ENCODE measurements at places on chromosomes 1 and 21.

GRCh38 chr1:218743861-218744505 is 398.8 kb downstream of the TGFB2 start:
- no peak overlapping the region for H3K27ac ChIP-seq
- H3K4me1 ChIP-seq = no peaks in the 10 kb centered on the region
- H3K4me3 ChIP-seq = no peak overlapping the region

DNA sequence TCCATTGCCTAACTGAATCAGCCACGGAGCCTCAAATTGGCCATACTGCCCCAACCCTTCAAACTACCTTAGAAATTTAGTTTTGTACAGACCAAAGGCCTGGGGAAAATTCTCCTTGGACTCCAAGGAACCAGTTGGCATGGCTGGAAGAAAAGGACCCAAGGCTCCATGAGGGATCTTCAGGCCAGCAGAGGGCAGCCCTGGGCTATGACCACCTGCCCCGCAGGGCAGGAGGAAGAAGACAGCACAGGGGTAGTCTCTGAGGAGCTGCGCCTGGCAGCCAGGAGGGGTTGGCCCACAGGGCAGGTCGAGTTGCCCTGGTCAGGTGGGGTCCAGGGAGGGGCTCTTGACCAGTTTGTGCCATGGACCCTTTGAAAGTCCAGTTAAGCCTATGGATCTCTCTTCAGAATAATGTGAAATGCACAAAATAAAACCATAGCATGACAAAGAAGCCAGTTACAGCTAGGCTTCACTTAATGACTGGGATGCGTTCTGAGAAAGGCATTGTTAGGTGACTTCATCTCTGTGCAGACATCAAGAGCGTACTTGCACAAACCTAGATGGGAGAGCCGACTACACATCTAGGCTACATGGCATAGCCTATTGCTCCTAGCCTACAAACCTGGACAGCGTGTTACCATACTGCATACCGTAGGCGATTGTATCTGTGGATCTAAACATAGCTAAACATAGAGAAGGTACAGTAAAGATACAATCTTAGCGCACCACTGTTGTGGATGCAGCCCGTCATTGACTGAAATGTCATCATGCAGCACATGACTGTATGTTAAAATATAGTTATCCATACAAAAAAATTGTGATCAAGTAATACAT is 26.1 kb downstream of the CACNA1S start:
- H3K27me3 ChIP-seq = peaks cover 45% of the 10 kb centered on the region
- no peaks in the 10 kb centered on the region for H3K4me1 ChIP-seq
- no peak overlapping the region for H3K4me3 ChIP-seq
- no peak overlapping the region for H3K27ac ChIP-seq

DNA sequence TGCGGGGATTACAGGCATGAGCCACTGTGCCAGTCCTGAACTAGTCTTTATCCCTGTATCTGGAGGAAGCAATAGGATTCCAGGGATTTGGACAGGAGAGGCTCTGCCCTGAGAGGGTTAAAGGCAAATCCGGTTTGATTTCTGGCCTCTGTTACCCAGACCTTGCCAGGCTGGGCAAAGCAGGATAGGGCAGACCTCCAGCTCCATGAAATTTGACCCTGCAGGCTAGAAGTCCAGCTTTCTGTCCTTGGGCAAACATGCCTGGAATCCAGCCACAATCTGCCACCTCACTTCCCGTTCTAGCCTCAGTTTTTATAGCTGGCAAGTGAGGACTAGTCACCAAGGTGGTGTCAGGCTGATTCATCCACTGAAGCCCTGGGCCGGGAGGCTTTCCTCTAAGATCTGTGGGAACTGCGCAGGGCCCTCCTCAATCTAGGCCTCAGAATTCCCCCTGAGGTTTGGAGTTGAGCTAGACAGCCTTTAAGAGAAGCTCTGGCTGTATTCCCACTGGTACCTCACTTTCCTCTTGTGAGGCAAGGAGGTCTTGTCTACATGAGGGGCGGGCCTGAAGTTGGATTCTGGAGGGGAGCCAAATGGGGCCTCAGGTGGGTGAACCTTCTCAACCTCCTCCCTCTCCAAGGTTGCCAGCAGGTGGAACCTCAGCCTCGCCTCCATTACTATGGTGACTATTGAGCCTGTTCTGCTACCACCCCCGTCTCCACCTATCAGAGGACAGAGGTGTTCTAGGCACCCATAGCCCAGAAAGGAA is 7.0 kb upstream of the P3R3URF start:
- H3K36me3 ChIP-seq = no peaks in the 10 kb centered on the region
- H3K27me3 ChIP-seq = no peaks in the 10 kb centered on the region
- peaks cover 5% of the 10 kb centered on the region for H3K4me1 ChIP-seq
- DNase-seq = no peak

DNA sequence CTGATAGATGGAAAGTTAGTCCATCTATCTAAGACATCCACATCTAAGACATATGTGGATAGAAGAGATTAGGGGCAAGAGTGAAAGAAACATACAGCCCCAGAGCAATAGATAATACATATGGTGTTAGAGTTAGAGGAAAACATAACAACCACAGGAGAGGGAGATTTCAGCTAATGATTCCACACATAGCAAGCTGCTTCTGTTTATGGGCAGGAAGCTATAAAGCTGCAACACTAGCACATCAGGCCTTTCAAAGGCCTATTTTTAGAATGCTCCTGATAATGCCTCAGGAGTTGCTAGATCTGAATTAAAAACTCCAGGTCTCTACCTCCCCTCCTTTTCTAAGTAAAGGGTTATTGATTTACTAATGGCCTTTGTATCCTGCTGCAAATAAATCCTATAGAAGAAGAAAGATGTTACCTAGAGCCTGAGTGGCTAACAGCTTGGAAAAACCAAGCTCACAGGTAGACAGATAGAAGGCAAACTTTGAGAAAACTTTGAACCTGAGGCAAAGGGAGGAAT is 36.1 kb downstream of the BRINP2 start:
- no peak for DNase-seq

- no peak overlapping the region for H3K4me3 ChIP-seq
- H3K36me3 ChIP-seq = peaks cover 4% of the 10 kb centered on the region
- H3K4me1 ChIP-seq = peaks cover 51% of the 10 kb centered on the region
These were observed 80.9 kb downstream of the SLC66A1 start for GRCh38 chr1:19393046-19393445.

GRCh38 chr1:110462093-110462492 is 11.1 kb downstream of the PROK1 start:
- DNase-seq = no peak
- H3K36me3 ChIP-seq = no peaks in the 10 kb centered on the region
- H3K4me3 ChIP-seq = no peak overlapping the region
- H3K27ac ChIP-seq = no peak overlapping the region
- H3K27me3 ChIP-seq = peaks cover 2% of the 10 kb centered on the region
- no peaks in the 10 kb centered on the region for H3K4me1 ChIP-seq

GRCh38 chr1:241180569-241180968 is 176.4 kb downstream of the RGS7 start:
- DNase-seq = no peak
- H3K36me3 ChIP-seq = no peaks in the 10 kb centered on the region
- no peaks in the 10 kb centered on the region for H3K4me1 ChIP-seq
- H3K4me3 ChIP-seq = no peak overlapping the region
- H3K27ac ChIP-seq = no peak overlapping the region

DNA sequence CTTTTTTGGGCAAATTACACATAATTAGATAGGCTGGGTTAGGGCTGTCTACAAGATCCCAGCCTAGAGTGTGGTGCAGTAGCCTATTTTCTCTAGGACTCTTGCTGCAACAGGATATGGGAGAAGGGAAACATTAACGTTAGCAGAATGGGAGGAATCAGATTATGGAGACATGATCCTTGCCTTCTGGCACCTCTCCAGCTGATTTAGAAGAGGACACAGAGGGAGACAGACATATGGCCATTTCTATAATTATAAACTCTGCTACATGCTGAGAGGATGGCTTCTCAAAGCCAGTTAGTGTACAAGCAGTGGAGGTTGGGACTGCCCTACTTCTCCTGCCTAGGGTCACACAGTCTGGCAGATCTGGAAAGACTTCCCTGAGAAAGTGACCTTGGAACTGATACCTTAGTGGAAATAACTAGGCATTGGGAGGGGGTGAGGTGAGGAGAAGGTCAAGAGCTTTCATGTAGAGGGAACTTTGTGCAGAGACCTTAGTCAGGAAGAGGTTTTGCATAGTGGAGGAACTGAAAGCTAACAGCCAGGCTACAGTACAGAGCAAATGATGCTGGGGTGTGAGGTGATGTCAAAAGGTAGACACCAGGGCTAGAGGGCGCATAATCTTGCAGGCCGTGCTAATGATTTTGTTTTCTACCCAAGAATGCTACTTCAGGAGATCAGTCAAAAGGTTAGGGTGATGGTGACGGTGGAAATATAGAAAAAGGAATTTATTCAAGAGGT is 1.2 kb upstream of the CD1D start:
- no peak overlapping the region for H3K27ac ChIP-seq
- peaks cover 87% of the 10 kb centered on the region for H3K27me3 ChIP-seq
- H3K4me3 ChIP-seq = no peak overlapping the region
- DNase-seq = no peak
- no peaks in the 10 kb centered on the region for H3K36me3 ChIP-seq

GRCh38 chr1:58047265-58047858 is 499.2 kb downstream of the OMA1 start:
- no peak overlapping the region for H3K27ac ChIP-seq
- H3K36me3 ChIP-seq = no peaks in the 10 kb centered on the region
- no peak for DNase-seq
- H3K27me3 ChIP-seq = no peaks in the 10 kb centered on the region
- H3K4me3 ChIP-seq = no peak overlapping the region

DNA sequence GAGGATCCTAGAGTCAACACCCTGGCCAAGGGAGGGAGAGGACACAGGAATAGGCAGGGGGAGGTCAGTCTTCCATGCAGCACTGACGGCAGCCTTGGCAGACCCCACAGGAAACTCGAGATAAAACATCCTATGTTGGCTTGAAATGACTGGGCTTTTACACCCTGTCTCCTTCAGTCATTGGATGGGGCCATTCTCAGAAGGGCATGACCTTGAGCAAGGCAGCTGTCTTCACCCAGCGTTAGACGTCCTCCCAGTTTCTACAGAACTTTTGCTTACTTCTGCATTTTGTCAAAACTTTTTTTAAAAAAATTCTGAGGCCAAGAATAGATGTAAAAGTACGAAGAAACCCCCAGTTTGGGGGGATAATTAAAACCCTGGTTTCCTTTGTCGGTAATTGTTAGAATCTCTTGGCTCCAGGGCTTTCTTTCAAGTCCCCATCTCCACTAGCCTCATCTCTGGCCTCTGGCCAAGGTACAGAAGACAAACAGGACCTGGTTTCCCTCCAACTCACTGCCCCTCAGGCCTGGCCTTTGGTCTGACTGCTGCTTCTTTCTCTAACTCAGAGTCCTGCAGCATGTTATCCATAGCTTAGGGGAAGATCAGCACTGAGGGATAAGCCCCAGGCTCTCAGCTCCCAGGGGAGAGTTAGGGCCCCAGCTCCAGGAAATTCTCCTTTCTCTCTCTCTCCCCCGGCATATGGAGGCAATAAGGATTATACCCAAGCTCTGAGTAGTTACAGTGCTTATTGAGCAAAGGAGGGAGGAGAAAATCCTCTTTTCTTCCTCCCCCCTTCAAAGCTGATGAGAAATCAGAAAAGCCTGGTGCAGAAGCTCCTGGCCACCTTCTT is 51.6 kb upstream of the KCND3 start:
- H3K4me1 ChIP-seq = no peaks in the 10 kb centered on the region
- no peaks in the 10 kb centered on the region for H3K36me3 ChIP-seq
- no peak overlapping the region for H3K4me3 ChIP-seq
- peaks cover 23% of the 10 kb centered on the region for H3K27me3 ChIP-seq
- H3K27ac ChIP-seq = no peak overlapping the region
- no peak for DNase-seq

GRCh38 chr1:109229531-109230127 is 15.9 kb downstream of the SARS1 start:
- H3K36me3 ChIP-seq = peaks cover 51% of the 10 kb centered on the region
- peaks cover 10% of the 10 kb centered on the region for H3K4me1 ChIP-seq
- no peak overlapping the region for H3K27ac ChIP-seq

DNA sequence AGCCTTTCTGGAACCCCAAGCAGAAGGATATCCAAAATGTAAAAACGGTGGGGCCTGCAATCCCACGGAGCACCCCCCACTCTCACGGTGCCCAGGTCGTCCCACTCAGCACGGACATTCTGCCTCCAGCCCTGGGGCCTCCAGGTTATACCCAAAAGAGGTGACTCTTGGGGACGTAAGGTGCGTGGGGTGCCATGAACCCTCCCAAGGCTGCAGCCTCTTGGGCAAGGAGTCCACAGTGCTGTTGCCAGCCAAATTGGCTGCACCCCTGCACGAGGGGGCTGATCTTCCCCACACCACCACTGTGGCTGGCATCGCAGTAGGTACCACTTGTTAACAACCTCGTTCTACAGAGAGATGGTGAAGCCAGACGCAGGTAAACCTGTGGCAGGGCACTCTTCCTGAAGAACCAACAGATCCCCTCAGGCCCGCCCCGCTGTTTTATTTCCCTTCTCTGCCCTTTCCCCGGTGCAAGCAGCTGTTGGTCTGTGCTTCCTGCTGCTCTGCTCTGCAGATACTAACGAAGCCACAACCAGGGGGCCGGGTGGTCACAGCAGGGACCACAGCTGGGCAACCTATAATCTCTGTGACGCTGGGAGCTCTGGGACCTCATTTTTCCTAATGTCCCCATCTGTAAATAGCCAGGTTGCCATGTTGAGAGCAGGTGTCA is 8.7 kb downstream of the TFF3 start:
- no peak for DNase-seq
- no peaks in the 10 kb centered on the region for H3K36me3 ChIP-seq
- no peak overlapping the region for H3K4me3 ChIP-seq
- H3K27me3 ChIP-seq = peaks cover 26% of the 10 kb centered on the region
- H3K27ac ChIP-seq = no peak overlapping the region

DNA sequence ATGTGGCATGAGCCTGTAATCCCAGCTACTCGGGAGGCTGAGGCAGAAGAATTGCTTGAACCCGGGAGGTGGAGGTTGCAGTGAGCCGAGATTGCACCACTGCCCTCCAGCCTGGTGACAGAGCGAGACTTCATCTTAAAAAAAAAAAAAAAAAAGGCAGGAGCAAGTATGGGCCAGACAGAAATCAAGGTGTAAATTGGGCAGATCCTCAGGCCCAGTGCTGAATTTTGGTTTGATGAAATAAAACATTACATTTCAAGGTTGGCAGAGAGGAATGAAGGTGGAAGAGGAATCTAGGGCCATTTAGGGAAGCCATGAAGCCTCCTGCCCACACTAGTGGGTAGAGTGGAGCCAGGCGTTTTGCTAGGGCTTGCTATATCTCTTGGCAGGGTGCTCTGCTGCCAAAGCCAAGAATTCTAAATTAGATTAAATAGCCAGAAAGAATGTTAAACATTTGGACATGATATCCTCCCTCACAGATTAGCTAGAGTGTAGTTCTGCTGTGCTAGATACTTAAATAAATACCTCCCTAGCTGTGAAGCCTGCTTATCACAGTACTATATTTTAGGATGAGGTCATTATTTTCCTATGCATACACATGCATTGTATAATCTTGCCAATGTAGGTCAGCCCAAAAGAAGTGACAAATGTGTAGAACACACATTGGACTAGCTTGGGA is 16.6 kb upstream of the LGALS8 start:
- no peak overlapping the region for H3K4me3 ChIP-seq
- peaks cover 42% of the 10 kb centered on the region for H3K4me1 ChIP-seq
- H3K27me3 ChIP-seq = peaks cover 36% of the 10 kb centered on the region
- no peak overlapping the region for H3K27ac ChIP-seq

GRCh38 chr1:3156936-3157335 is 87.9 kb downstream of the PRDM16 start:
- no peak overlapping the region for H3K27ac ChIP-seq
- no peaks in the 10 kb centered on the region for H3K36me3 ChIP-seq
- H3K4me3 ChIP-seq = no peak overlapping the region
- peaks cover 31% of the 10 kb centered on the region for H3K27me3 ChIP-seq
- DNase-seq = no peak

Data from activated CD8-positive, alpha-beta memory T cell treated with anti-CD3 and anti-CD28 coated beads, Interleukin-2, amount 10 ng/mL, durations not matched to agents 7 days and 5 days (primary cell).